ENCODE measurements at places on chromosomes 11 and 22.

DNA sequence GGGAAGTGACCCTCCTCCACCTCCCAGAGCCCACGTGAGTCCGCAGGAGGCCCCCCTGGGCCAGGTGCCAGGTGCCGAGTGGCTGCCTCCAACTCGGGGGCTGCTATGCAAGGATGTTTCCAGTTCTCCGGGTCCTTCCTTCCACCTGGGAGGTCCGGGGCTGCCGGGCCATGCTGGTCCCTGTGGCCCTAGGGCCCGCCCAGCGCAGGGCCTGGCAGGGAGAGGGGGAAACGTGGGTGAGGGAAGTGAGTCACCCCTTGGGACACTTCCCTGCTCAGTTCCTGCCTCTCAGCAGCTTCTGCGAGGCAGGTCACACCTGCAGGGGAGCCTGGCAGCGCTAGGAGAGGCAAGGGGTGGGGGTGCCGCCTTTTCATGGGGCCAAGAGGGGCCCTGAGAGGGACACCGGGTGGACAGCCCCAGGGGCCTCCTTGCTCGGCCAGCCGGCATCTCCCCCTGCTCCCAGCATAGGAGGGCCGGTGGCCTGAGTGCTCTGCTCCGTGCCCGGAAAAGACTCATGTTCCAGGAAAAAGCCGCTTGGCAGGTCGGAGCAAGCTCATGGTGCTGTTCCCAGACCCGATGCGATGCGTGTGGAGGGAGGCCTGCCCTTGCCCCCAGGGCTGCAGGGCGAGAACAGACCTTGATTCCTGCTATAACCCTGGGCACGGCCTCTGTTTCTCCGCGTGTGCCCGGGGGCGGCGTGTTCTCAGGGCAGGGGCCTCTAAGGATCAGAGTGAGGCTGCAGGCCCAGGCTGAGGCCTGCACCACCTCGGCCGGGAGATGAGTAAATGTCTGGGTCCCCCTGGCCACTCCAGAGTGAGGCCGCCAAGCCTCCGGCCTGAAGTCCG lies 30.3 kb upstream of the WNT7B start:
- no peak for DNase-seq

DNA sequence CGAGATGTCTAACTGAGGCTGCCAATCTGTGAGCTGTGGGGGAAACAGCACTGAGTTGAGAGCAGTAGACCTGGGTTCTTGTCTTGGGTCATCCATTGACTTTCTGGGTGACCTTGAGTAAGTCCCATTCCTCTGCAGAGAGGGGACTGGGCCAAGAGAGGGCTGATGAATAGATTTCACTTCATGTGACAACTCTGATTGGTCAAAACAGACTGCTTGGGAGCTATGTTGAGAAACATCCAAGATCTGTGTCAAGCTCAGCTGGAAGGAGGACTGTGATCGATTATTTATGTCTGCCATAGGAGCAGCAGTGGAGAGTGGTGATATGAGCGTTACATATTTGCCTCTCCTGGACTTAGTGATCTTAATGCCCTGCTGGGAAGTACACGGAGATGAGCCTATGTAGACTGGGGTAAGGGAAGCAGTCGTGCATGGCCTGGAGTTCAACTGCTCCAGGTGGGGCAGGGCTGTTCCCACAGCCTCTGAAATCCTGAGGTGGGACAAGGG lies 47.7 kb downstream of the OTOG start:
- DNase-seq = no peak

- no peak for DNase-seq
These were observed 4.4 kb upstream of the ZNF202 start for GRCh38 chr11:123745764-123746451.

GRCh38 chr22:29328055-29328454 lies 12.6 kb upstream of the RASL10A start:
- DNase-seq = no peak

- DNase-seq = no peak
These were observed 6.7 kb downstream of the SUSD2 start for GRCh38 chr22:24187731-24188644.

GRCh38 chr11:35488117-35488516 lies 37.3 kb downstream of the PAMR1 start:
- DNase-seq = no peak

DNA sequence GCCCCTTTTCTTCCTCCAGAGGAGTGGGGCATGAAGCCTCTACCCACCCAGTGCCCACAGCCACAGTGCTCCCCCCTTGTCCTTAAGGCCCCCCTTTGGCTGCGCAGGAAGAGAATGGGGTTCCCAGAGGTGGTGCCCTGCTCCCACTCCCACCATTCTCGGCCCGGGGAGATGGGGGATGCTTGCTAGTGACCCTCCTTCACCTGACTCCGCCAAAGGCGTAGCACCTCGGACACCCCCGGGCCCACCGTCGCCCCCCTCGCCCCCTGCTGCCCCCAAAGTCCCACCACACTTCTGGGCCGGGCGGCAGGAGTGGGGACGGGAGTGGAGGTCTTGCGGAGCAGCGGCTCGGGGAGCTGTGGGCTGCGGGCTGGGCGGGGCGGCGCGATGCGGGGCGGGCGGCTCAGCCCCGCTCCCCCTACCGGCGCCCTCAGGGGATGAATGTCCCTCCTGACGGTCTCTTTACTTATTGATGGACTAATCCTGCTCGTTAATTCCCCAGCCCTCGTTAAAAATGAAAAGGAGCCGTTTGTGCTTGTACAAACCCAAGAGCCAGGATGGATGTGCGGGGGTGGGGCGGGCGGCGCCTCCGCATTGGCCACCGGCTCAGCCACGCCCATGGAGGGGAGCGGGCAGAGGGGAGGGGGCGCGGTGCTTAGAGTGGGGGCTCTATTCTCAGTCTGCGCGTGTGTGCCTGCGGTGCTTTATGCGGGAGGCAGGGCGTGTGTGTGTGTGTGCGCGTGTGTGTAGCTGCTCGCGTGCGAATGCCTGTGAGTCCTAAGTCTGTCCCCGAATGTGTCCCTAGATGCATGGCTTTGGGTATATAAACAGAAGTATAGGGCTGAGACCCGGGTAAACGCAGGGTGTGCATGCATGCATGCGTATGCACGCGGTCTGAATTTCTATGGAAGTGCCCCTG lies 25.6 kb downstream of the SYT7 start:
- DNase-seq = no peak

GRCh38 chr11:116603728-116604323 lies 169.0 kb downstream of the BUD13 start:
- DNase-seq = no peak

GRCh38 chr11:9562716-9563115 lies 10.8 kb upstream of the WEE1 start:
- DNase-seq = no peak

GRCh38 chr11:61870541-61871031 lies 20.8 kb downstream of the FADS3 start:
- no peak for DNase-seq

DNA sequence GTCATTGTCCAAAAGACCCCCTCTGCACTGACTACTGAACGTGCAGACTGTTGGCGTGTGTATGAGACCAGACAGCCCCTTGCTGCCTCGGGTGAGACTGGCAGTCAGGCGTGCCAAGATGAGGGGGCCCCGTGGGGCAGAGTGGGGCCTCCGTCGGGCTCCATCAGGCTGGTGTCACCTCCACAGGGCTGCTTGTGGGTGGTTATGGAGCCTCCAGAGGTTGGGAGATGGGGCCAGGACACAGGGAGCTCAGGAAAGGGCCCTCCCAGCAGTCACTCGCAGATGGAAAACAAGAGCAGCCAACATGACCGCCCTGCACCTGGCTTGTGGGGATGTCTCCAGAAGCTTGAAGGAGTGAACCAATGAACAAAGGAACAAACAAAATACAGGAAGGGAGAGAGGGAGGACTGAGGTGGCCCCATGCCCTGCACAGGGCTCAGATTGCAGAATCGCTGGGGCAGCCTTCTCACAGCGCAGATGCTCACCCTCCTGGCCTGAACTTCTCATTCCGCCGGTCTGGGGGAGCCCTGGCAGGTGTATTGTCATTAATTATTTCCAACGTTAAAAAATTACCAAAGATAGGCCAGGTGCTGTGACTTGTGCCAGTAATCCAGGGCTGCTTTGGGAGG lies 5.5 kb upstream of the PHLDA2 start:
- no peak for DNase-seq

- no peak for DNase-seq
These were observed 489.7 kb downstream of the MIAT start for GRCh38 chr22:27146866-27147633.

- DNase-seq = no peak
These were observed 471.5 kb downstream of the LRRC4C start for GRCh38 chr11:40987776-40988435.

Measured in SIG-M5 (cell line).